ENCODE measurements at places on chromosomes 4 and X.
A peak's percentile ranks its signal among the peaks of the same experiment; 100 is the strongest.

DNA sequence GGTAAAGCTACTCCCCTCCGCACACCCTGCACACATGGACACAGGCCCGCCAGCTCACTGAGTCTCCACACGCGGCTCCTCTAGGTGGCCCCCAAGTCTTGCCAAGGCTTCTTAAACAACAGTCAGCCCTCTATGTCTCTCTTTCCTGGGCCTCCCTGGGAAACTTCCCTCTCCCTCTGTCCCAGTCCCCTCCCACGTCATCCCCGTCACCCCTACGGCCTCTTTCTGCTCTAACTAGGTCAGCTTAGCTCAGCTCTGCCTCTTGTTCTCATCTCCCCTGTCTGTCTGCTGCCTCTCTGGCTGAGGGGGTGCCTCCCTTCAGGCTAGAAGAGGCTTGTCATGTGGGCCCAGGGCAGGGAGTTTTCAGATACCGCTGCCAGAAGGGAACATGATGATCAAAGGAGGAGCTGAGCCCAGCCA lies 38.8 kb downstream of the SEPTIN6 start:
- peak; percentile 24 for DNase-seq

GRCh38 chrX:118603981-118604380 lies 108.4 kb downstream of the DOCK11 start:
- peak; percentile 77 for DNase-seq

GRCh38 chrX:41005445-41005992 lies 79.7 kb upstream of the USP9X start:
- no peak for DNase-seq

DNA sequence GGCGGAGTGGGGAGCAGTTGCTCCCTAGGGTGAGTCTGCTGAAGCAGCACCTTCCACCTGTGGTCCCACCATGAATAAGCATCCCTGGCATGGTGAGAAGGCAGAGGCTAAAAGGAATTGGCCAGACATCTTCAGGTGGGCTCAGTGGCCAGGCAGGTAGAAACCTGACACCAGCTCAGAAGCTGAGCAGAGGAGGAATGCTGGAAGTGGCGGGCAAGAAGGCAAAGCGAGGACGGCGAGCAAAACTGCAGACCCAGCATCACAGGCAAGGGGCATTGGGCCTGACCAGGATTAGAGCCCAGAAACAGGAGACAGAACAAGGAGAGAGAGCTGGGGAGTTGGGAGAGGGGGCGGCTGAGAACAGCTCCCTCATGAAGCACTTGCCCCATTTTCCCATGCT lies 25.3 kb downstream of the TSC22D3 start:
- DNase-seq = no peak

DNA sequence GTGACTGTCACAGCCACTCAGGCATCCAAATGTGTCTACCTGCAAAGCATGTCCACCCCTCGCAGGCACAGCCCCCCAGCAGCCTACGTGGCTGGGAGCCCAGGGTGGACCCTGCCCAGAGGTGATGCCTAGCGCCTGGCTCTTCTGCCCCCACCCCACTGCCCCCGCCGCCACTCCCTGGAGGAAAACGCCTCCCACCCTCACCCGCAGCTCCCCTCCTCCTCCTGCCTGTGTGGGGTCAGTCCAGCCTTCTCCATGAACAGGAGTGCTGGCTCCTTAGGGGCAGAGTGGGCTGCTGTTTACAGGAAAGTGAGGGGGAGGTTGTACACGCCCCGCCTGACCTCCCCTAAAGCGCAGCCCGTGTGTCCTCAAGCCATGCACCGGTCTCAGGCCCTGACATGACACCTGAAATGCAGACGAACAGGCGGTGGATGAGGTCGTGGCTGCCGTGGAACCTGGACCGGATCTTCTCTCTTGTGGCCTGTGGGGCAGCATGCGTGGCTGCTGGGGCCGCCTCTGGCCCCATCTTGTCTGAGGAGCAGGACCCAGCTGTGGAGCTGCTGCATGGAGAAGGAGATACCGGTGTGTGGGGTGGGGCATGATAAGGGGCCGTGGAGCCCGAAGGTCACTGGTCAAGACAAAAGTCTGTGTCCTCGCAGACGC lies 11.9 kb upstream of the MXD4 start:
- DNase-seq = no peak

Data from hematopoietic multipotent progenitor cell treated with erythropoietin and hydrocortisone succinate and interleukin-3 and kit ligand, for 4 days (in vitro differentiated cells).